ENCODE measurements at places on chromosomes 3 and 15. TPM values are rescaled to one million over a fixed set of nuclear protein-coding genes. Genes with fewer than 3 reads are reported as not detected.
A peak's percentile ranks its signal among the peaks of the same experiment; 100 is the strongest.

RTP3 gene
- not detected for total RNA-seq

DNA sequence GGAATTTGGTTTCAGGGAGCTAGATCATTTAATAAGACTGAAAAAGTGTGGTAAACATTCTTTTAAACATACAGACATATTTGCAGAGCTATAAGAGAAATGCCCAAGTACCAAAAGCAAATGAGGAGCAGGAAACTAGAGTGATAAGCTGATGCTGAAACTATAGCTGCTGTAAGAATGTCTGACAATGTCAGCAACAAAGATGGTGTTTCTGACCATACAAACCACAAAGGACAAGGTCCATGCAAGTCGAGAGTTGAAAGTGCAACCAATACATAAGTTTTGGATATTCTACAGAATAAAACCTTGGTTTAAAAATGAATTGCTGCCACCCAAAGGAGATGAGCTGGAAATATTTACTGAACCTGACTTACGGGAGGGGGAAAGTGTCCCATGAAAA is 610.2 kb downstream of the TBL1XR1 start:
- no peak for DNase-seq

- no peak for DNase-seq
Observed at GRCh38 chr15:61256231-61256630, 27.1 kb upstream of the RORA start.

GRCh38 chr3:69737392-69737791 is 1.9 kb upstream of the MITF start:
- no peak for DNase-seq

A4GNT gene
- not detected for total RNA-seq

GTPBP8 gene
- 14.3 TPM for total RNA-seq

DNA sequence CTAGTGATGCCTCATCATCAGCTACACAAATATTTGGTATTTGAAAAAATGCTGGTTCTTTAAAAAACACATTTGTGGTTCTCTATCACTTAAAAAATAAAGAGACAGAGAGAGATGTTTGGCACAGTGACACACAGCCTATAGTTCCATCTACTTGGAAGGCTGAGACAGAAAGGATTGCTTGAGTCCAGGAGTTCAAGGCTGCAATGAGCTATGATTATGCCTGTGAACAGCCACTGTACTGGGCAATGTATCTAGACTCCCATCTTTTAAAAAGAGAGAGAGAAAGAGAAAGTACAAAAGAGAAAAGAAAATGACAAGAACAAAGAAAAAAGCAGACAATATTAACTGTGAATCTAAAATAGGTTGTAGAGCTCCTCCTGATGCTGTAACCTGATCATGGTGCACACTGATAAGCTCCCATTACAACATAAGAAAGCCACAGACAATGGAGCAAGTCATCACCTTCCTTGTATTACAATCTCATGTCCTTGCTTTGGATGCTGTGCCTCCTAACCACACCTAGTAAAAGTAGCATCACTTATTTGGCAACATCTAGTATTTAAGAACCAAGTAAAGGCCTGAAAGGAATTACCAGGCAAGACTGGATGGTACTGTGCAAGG is 31.7 kb upstream of the MAP4 start:
- DNase-seq = no peak

DNA sequence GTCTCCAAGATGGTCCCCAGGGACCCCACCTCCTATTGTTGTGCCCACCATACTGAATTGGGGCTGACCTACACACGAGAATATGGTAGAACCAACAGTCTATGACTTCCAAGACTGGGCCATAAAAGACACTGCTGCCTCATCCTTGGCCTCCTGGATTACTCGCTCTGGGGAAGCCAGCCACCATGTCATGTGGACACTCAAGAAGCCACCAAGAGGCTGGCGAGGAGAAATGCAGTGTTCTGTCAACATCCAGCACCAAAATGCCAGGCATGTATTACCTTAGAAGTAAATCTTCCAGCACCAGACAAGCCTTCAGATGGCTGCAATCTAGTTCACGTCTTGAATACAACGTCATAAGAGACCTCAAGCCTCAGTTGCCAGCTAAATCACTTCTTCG is 17.1 kb upstream of the TPM1 start:
- DNase-seq = no peak

SH3BP5 gene
- total RNA-seq = 21.7 TPM

- peak; percentile 87 for DNase-seq
Observed at GRCh38 chr3:139534992-139535879, 4.3 kb downstream of the RBP1 start.

DNA sequence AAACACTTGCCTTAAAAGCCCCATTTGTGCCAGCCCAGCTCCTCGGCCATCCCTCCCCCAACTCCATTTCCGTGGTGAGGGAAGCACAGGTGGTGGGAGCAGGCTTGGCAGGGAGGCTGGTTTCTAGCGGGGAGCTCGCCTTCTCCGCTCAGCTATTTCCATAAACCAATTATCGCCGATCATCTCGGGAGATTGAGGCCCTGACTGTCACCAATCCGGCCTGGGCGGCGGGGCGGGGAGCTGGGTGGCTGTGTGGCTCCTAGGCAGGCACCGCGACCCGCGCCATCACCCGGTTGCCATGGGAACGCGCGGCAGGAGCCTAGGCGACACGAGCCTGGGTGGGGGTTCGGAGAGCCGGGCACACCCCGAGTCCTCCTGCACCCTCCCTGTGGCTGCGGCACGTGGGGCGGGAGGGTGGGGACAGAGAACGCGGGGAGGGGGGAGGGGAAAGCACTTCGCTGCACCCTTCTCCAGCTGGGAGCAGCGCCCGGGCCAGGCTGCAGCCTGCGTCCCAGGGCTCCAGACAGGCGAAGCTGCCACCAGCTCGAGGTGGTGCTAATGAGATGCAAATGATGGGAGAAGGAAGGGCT is 9.3 kb downstream of the CCDC33 start:
- DNase-seq = no peak

GRCh38 chr3:61736506-61736905 is 175.1 kb downstream of the PTPRG start:
- no peak for DNase-seq

DNA sequence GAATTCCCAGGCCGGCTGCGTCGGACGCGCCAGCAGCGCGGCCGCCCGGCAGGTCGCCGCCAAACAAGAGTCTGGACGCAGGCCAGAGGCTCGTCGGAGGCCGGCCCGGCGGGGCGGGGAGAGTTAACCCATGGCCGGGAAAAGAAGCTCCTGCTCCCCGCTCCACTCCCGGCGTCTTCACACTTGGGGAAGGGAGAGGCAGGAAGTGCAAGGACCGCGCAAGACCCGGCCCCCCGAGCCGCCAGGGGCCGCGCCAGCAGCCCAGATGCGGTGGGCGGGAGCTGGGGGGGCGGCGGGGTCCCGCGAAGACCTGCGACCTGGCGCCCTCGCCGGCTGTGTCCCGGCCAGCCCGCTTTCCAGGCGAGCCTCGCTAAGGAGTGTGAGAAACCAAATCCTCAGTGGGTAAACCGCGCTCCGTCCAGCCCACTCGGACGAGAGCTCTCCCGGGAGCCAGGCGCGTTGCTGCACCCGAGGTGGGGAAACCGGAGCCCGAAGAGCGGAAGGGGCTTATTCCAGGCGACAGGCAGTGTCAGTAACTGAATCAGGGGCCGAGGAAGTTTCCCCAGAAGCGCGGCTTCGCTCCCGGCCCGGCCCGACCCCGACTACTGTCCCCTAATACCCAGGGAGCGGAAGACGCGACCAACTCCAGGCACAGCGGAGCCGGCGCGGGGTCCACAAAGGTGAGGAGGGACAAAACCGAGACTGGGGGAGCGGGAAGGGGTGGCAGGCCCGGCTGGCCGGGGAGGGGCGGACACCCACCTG is 721 bp downstream of the ADAMTS7 start:
- peak; percentile 76 for DNase-seq

CPB1 gene
- total RNA-seq = not detected

- DNase-seq = peak; percentile 55
Observed at GRCh38 chr15:66706225-66706732, 4.2 kb downstream of the SMAD6 start.

SLC15A2 gene
- 0.68 TPM for total RNA-seq

CPEB1 gene
- 3.1 TPM for total RNA-seq

ERICH6 gene
- total RNA-seq = not detected

FEZF2 gene
- not detected for total RNA-seq

SKOR1 gene
- 0.29 TPM for total RNA-seq

DNA sequence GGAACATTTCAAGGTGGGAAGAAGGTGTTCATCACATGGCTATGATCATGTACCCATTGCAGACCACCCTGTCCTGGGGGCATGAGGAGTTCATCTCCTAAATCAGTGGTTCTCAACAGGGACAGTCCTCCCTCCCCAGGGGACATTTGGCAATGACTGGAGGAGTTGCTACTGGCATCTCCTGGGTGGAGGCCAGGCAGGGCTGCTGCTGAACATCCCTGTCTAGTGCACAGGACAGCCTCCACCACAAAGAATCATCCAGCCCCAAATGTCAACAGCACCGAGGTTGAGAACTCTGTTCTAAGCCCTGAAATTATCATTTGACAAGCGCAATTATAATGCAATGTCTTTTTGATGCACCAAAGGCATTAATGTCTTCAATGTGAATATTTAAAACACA is 4.4 kb upstream of the DNAJB8 start:
- no peak for DNase-seq

CCK gene
- total RNA-seq = not detected

- no peak for DNase-seq
Observed at GRCh38 chr3:112633757-112634156, 7.2 kb downstream of the CCDC80 start.

PCSK6 gene
- 20.2 TPM for total RNA-seq

PLCB2 gene
- total RNA-seq = 8.4 TPM

HHATL gene
- total RNA-seq = 706 TPM

DNA sequence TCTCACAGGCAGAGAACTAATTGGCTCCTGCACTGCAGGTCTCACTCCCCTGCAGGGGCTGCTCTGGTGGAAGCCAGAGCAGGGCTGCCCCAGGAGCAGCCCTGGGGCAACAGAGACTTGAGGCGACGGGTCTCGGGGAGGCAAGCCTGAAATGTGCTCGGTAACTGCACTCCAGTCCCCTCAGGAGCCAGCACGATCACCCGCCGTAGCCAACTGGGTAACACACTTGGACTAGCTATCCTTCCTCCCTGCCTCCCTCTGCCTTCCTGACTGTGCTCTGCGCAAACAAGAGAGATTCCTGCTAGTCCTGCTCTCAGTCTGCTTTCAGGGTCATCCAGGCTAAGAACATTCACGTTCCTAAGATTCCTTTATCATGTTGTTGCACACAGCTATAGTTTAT is 140.7 kb upstream of the NSMCE3 start:
- no peak for DNase-seq

DNA sequence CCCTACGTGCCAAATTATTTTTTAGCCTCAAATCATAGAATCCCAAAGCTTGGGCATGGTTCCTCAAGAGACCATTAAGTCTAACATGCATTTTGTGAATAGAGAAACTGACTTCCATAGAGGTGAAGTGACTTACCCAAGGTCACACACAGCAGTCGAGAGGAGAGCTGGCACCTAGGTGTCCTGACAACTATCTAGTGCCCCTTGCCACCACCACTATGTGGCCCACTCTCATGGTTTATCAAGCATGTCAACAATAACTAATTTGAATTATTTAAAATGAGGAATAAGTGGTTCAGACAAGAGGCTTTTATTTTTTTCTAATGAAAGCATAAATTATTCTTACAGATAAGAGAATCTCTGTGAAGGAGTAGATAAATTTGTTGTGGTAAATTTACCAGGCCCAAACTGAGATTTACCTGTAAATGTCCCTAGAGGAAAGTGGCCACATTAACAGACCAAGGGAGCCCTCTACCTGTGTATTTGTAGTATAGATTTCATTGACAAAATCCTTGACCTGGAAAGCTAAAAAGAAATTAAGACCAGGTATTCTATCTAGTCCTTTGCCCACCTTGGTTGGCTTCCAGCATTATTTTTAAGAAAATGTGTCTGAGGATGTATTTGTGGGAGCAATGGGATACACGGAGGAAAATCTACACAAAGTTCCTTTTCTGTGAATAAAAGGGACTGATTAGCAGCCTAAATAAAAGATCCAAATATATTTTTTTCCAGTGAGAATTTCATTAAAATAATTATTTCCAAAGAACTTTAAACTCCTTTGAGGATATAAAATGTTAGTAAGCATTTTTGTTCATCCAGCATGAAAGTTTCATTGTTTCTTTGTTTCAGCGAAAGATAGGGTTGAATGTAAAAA is 49.1 kb downstream of the IQCH start:
- no peak for DNase-seq

DNA sequence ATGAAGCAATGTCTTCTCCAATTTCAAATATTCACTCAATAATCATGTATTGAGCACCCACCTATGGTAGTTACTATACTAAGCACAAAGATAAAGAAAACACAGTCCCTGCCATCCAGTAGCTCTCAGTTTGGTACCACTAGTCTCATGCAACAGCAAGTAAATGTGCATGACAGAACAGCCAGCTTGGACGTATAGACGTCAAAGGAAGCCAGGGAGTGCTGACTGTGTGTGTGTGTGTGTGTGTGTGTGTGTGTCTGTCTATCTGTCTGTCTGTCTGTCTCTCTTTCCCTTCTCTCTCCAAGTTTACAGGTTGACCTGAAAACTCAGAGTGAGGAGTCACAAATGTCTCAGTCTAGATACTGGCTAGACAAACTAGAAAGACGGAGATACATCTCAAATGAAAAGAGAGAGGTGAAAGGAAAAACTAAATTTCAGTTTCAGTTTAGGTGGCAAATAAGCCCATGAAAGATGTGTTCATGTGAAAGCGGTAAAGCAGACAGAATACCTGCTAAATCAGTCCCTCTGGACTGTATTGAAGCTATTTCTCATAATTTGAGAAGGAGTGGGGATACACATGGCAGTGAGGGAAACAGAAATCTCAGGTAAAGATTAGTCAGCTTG is 141.1 kb upstream of the PTPRG start:
- no peak for DNase-seq

FXR1 gene
- total RNA-seq = 195 TPM

SLC9C1 gene
- total RNA-seq = 0.26 TPM

DNA sequence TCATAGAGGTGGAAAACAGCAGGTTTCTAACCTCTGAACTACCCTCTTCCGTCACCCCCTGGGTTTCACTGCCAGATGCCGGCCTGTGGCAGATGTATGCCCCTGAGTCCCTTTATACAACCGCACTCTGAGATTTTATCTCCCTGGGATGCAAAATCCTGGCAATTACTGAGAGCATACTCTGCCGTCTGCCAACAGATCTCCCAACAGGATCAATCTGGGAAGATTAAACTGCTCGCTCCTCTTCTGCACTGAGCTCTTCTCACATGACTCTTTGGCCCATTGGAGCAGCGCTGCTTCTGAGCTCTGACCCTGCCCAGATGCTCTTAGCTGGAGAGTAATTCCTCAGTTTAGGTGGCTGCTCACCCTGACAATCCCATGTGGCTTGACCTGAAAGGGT is 133.2 kb downstream of the LIPC start:
- DNase-seq = no peak

CLDN18 gene
- total RNA-seq = 13.2 TPM

DNA sequence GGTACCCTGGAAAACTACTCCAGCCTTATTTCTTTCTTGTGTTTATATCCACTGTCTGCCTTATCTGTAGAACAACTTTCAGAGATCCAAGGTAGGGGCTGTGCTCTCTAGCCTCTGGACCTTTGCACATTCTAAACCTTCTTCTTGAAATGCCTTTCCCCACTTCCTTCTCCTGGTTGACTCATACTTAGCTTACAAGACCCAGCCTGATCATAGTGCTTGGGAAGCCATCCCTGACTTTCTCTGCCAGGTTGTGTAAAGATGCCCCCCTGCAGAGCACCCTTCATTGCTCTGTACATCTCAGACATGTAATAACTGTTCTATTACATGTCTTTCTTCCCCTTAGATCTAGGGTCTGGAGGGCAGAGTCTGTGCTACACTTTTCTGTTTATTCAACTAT is 50.1 kb downstream of the PPM1L start:
- no peak for DNase-seq
